OCI-LY7 (cell line): ENCODE measurements at places on chromosomes 3 and 15.

- no peak for DNase-seq
Measured at GRCh38 chr3:181402347-181402746, 309.4 kb upstream of the SOX2 start.

- DNase-seq: no peak
Measured at GRCh38 chr3:24410860-24411259, 83.8 kb downstream of the THRB start.

DNA sequence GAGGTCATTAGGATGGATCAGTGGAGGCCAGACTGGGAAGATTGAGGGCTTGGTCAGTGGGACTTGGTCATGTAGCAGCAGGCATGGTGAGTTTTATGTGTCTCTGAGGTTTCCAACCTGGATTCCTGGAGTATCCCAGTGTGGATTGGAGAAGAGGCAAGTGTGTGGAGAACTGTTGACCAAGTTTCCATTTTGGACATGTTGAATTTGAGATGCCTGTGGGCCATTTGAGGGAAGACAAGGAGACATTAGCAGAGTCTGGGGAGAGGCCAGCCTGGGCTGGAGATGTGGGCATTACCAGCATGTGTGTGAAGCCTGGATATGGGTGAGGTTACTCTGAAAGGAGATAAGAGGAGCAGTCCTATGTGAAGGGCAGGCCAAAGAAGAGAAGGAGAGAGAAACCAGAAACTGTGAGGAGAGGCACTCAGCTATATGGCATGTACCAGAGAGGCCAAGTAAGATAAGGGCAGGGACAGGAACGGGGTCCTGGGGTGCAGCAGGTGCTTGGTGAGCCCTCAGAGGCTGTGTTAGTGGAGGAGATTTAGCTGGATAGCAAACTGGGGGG, 4.3 kb downstream of the SLC25A38 start:
- DNase-seq: no peak

DNA sequence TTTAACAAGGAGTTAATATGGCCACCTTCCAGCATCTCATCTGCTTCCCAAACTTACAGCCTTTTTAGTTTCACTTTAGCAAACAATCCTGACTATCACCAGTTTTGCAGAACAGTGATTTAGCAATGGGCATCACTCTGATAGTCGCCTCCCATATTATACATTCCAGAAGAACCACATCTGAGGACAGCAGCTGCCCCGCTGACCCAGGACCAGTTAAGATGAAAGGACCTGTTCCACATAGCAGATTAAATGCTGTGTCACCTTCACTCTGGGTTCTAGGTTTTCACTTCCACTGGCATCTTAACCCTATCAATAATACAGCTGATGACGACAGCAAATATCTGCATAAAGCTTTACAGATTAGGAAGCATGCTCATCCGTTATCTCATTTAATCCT, 99.8 kb downstream of the TRIM69 start:
- no peak for DNase-seq

DNA sequence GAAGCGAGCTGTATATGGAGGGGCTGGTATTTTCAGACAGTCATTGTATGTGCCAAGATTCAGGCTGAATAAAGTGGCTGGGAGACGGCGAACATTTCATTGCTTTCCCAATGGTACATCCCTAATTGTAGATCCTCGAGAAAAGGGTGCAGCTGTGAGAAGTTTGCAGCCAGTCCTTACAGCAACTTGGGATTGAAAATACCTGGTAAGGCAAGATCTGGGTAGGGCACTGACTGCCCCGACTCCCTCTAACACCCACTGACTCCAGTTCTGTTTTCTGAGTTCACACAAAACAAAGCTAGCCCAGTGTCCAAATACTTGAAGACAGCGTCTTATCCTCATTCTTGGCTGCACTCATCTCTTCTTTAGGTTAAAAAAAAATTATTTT, 63.7 kb downstream of the EDEM1 start:
- no peak for DNase-seq

DNA sequence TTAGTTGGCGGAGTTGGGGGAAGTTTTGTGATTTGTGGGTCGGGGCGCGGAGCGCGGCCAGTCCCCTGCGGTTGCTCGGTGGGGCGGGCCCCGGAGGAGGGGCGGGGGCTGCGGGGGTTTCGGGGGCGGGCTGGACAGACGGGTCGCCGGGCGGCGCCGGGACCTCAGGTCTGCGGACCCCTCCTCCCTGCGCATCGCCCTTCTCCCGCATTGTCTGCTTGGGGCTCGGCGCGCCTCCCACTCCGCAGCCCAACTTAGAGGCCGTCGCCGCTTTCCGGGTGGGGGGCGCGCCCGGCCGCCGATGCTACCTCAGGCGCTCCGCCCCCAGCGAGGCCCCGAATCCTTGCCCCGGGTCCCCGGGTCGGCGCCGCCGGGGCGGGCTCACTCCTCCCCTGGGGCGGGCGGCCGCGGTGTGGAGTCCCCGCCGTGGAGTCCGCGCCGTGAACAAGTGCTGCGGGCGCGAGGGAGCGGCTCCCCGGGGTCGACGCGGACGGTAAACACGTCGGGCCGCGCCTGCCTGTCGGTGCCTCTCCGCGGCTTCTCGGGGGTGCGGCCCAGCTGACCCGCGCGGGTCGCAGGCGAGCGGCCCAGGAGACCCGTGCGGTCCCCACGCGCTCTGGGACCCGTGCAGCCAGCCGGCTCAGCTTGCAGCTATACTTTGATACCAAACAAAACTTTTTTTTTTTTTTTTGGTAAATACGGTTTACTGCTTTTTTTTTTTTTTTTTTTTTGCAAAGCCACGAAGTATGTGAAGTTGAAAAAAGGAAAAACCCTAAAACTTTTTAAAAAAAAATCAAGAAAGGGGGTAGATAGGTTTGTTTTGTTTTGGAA, 624 bp downstream of the AKAP13 start:
- DNase-seq: peak; percentile 58

- DNase-seq: no peak
Measured at GRCh38 chr15:29942143-29942542, 119.9 kb upstream of the TJP1 start.

GRCh38 chr3:49855662-49856061, 702 bp downstream of the TRAIP start:
- DNase-seq: no peak
